ENCODE measurements at places on chromosomes 2 and 18.

DNA sequence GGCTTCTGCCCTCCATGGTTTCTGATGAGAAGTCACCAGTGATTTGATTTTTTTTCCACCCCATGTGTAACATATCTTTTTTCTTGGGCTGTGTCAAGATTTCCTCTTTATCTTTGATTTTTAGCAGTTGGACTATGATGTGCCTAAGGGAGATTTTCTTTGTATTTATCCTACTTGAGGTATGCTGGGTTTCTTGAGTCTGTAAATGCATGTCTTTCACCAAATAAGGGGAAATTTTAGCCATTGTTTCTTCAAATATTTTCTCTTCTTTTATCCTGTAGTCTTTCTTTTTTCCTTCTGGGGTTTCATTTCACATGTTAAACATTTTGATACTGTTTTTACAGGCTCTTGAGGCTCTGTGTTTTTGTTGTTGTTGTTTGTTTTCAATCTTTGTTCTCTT, 33.7 kb upstream of the PLB1 start:
- no peak for DNase-seq

GRCh38 chr2:237324405-237324831, 89.5 kb downstream of the COL6A3 start:
- no peak for DNase-seq

GRCh38 chr18:79645291-79645983, 34.2 kb upstream of the CTDP1 start:
- DNase-seq: no peak

DNA sequence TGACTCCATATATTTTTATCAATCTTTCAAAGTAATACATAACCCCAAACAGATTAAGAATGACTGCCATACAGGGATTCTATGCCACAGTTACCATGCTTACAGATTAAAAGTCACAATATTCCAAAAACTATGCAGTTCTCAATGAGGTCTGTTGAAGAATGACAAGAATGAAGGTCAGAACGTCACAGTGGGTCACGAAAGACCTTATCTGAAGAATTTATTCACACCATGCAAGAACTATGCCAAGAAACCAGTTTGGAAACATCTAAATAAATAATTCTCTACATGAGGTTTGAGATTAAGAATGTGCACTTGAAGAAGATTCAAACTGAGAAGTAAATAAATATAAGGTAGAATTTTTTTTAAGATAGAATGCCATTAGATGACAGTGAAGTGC, 253.3 kb downstream of the EXOC6B start:
- DNase-seq: no peak

DNA sequence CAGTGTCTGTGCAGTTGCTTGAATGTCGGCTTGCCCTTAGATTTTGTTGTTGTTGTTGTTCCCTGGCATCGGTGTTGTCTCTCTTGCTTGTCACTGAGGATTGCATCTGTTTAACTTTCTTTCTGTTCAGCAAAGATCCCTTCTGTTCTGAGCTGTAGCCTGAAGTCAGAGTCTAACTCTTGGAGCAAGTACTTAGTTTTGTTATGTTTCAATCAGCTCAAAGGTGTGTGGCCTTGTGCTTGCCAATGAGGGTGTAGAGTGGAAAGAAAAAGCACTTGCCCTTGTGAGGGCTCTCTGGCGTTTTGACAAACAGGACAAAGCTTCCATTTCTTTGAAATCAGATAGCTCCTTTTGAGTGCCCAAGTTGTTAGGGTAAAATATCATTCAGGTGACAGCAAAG, 757.1 kb upstream of the CDH7 start:
- DNase-seq: no peak

DNA sequence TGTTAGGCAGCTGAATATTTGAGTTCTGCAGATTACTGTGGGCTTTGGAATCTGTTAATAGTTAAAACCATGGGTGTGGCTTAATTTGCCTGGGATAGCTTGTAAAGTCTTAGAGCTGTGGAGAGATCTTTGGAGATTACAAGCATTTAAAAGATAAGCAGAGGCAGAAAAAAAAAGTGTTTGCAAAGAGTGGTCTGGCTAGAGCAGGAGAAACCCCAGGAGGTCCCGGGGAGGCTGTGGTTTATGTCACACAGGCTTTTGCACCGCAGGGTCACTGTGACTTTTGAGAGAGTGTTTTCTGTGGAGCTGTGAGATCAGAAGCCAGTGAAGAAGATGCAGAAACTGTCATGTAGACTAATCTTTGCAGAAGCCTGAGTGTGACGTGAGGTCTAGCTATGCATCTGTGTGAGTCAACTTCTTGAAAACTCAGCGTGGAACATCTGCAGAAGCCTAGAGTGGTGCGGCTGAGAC, 49.0 kb downstream of the SETBP1 start:
- DNase-seq: no peak

DNA sequence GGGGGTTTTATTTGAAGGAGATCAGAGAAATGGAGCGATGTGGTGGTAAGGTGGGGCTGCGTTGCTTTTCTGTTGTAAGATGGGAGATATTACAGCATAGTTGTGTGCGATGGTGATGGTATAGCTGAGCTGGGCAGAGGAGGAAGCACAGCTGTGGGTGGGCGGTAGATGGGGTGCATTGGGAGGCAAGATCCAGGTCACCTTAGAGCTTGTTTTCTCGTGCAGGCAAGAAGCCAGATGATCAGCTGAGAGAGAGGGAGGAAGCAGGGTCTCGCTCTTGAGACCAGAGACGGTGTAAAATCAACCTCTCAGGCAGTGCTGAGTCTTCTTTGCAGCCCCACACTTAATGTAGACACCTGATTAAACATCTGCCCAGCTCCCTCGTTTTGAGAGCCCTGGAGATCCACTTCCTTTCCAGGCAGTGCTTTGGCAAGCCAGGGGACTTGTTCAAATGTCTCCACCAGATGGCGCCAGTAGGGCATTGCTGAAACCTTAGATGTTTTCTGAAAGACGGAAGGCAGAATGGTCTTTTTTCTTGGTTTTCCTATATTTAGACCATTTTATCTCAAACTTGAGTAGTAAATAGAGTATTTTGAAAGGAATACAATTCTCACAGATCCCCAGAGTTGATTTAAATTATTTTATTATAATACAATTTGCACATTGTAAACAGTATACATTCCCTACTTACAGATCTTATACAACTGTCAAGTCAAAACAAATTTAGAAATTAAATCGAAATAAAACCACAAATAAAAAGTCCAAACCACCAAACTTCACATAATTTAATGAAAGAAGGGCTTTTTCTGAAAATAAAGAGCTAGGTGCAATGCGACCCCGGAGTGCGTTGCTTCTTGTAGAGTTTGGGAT, 21.1 kb upstream of the LYPD6B start:
- DNase-seq: peak; percentile 76

- no peak for DNase-seq
Observed at GRCh38 chr2:200274116-200275075, 32.1 kb upstream of the SPATS2L start.

DNA sequence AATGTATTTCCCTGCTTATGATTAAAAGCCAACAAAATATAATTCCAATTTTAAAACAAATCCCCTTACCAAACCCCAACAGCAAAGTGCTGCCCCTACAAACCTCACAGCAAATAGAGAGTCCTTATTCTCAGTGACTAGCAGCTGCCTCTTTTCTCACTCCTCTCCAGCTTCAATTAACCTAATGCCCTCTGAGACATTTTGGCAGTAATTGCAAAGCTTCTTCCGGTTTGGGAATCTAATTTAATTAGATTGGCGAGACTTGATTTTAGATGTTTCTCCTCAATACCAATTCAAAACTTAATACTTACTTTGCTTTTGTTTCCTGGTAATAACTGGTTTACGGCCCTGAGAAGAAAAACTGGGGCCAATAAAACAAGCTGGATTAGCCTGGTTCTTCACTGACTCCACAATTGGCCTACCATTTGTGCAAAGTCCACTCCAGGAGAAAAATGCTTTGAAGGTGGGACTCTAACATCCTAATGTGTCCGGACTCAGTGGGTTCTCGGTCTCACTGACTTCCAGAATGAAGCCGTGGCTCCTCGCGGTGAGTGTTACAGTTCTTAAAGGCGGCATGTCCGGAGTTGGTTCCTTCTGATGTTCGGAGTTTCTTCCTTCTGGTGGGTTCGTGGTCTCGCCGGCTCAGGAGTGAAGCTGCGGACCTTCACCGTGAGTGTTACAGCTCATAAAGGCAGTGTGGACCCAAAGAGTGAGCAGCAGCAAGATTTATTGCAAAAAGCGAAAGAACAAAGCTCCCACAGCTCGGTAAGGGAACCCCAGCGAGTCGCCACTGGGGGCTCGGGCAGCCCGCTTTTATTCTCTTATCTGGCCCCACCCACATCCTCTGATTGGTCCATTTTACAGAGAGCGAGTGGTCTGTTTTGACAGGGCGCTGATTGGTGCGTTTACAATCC, 52.8 kb downstream of the SLC35F5 start:
- no peak for DNase-seq

DNA sequence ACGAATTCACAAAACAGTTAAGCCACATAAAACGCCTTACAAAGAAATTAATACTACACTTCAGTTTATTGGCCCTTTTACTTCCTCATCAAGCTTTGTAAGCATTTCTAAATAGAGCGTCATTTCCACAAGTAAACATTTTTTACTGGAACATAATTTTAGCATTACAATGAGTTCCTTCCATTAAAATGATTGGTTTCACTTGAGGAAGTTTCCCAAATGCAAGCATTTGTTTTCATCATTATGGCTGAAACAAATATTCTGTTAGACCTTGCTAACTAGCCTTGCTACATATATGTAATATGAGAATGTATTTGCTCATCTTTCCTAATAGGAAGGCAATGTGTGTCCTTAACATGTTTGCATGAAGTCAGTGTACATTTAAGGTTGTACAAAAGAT, 579.1 kb downstream of the IRS1 start:
- no peak for DNase-seq

DNA sequence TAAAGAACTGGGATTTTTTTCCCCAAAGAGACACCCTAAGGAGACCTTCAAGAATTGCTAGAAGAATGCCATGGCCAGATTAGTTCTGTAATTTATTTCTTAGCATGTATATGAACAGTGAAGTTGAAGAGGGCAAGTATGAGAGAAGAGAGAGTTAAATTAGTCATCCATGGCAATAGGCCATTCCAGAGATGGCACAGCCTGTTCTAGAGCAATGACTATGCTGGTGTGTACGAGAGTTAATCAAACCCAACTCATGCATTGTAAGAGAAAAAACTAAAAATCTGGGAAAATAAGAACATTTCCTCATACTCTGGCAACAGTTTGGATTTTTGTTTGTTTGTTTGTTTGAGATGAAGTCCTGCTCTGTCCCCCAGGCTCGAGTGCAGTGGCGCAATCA, 112.1 kb upstream of the PIK3C3 start:
- DNase-seq: no peak

GRCh38 chr2:23399674-23400261, 14.8 kb downstream of the KLHL29 start:
- DNase-seq: no peak
